ENCODE measurements at places on chromosomes 16 and 17.
A peak's percentile ranks its signal among the peaks of the same experiment; 100 is the strongest.

DNA sequence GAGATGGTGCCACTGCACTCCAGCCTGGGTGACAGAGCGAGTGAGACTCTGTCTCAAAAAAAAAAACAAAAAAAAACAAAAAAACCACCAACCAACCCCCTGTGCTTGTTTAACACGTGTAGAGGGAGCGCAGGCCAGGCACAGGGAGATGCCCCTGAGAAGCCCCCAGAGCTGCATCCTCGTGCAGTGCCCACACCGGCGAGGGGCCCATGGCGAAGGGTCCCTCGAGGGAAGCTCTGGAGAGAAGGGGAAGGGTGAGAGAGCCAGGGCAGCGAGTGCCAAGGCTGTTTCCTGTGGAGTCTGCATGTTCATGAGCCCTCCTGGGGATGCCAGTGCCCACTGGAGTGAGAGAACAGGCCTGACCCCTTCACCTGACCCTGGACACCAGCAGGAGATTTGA is 47.8 kb upstream of the GSE1 start:
- DNase-seq: no peak

DNA sequence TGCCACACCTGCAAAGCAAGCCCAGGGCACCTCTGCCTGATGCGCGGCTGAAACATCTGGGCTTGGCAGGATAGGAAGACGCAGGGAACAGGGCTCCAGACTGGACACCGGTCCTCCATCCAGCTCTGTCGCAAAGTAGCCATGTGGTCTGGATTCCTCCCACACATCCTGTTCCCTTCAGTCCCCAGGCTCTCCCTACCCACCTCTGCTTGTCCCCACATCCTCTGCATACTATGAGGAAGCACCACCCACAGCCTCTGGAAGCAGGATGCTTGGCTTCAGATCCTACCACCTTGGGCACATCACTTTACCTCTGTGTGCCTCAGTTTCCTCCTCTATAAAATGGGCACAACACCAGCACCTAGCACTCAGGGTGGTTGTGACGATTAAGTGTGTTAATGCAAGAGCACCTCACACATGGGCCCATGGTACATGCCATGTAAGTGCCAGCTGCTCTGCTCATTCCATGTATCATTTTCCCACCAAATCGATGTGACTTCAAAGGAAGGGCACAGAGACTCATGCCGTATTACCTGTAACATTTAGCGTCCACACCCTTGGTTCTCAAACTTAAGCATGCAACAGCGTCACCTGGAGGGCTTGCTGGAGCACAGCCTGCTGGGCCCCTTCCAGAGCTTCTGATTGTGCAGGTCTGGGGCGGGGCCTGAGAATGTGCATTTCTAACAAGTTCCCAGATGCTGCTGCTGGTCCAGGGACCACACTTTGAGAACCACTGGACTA is 138.6 kb upstream of the SDK2 start:
- no peak for DNase-seq

GRCh38 chr16:89917773-89918452 is 749 bp upstream of the MC1R start:
- DNase-seq: peak; percentile 70

DNA sequence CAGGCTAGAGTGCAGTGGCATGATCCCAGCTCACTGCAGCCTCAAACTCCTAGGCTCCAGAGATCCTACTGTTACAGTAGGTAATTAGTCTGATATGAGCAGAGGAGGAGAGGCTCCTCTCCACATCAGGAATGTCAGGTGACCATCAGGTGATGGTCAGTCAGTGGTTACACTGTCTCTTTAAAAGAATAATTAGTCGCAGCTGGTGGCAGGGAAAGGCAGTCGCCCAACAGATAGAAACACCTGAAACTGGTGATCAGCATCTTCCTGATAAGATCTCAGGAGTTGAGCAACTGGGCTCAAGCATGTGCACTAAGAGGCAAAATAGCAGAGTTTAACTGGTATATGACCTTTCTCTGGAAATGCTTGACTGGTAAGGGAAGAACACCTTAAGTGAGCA is 21.5 kb upstream of the ABCA5 start:
- DNase-seq: no peak

DNA sequence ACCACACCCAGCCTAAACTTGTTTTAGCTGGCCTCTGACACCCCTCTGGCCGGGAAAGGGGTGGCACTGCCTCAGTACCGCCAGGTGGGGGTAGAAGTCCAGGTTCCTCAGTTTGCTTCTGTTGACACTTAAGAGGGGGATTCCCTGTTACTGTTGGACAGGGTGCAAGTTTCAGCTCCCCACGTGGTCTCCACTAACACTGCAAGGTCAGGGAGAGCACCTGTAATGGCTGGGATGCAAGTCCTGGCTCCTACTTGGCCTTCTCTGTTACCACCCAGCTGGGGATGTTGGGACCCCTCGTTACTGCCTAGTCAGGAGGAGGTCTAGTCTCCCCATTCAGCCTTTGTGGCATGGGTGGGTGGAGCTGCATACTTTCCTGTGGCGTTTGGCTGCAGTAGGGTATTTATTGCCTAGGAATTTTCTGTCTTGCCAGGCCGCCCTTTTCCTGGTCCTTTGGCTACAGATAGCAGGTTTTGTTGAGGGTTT is 10.6 kb upstream of the MFAP4 start:
- no peak for DNase-seq

GRCh38 chr17:53101706-53102105 is 721.0 kb upstream of the KIF2B start:
- DNase-seq: no peak

- no peak for DNase-seq
Observed at GRCh38 chr17:6868582-6868981, 37.1 kb upstream of the TEKT1 start.

GRCh38 chr16:3637371-3637923 is 17.0 kb upstream of the DNASE1 start:
- no peak for DNase-seq

- no peak for DNase-seq
Observed at GRCh38 chr17:4931963-4932362, at the start of gene GP1BA. TSS of gene GP1BA (plus strand) at chr17:4932277. CDS start at chr17:4932605, 328 bp downstream.

- DNase-seq: no peak
Observed at GRCh38 chr16:2709588-2709984, 10.4 kb downstream of the PRSS27 start.

DNA sequence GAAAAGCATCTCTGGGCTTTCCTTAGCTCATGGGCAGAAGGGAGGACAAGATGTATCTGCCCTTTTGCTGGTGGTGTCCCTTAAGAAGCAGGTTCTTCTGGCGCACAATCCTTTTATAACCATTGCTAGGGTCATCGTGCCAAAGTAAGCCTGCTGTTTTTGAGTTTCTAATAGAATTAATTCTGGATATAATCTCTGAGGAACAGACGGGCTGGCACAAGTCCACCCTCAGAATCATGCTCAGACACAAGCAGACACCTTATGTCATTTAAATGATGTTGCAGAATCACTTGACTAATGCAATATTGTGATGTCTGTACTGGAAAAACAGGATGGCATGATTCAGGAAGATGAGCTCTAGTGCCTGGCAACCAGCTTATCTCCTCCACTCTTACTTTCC is 18.8 kb upstream of the MMD start:
- DNase-seq: no peak

GRCh38 chr17:81650951-81651350 is 5.4 kb downstream of the PDE6G start:
- DNase-seq: no peak

GRCh38 chr17:45282683-45283644 is 21.1 kb upstream of the SPATA32 start:
- DNase-seq: no peak

- no peak for DNase-seq
Observed at GRCh38 chr16:21645261-21645721, 7.1 kb downstream of the IGSF6 start.

DNA sequence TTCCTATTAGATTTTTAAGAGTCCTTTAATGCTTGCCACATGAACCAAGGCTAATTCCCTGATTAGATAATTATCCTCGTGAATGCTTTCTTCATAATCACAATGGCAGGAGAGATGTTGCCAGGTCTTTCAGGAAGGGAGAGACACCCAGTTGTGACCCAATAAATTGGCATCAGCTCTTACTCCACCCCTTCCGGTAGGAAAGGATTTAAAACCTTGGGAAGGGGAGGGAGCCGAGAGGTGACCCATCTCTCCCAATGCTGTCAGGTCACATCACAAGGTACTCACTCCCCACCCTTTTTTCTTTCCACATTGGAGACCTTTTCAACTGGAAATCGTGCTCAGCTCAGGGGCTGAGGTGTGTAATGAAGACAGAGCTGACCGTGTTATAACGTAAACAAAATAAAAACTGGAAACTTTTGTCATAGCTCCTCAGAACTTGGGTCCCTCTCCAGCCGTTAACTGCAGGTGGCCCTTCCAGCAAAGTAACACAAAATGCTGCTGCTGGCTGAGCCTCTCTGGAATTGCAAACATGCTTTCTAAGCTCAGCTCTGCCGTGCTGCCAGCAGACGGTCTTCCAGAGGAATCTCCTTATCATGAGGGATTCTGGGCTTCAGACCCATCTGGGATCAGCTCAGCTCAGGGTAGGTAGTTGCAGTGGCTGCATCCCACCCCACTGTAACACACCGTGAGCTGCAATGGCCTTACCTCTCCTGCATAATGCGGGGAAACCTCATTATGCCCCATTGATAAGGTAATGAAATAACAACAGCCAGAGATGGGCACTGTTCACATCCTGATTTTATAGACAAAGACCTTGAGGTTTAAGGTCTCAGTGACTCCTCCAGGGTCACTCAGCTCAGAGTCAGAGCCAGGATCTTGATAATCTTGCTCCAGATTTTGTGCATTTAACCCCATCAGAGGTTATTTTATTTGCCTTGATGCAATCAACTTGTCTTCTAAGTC is 15.6 kb downstream of the TMEM100 start:
- no peak for DNase-seq

- no peak for DNase-seq
Observed at GRCh38 chr17:53100126-53100525, 722.6 kb upstream of the KIF2B start.

DNA sequence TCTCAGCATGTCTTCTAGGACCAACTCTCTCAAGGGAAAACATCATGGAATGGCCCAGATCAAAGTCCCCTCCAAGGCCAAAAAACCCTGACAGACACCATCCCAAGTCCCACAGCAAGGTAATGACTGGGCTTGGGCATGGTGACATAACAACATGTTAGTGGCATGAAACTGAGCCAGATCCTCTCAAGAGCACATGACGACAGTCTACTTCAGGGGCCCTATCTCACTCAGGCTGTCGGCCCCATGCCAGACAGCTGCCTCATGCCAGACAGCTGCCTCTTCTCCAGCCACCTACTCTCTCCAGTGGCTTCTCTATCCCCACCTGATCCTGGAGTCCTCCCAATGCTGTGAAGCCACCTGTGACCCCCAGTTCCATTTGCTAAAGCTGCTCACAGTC is 18.4 kb downstream of the HSD11B2 start:
- DNase-seq: no peak

GRCh38 chr16:935684-936083 is 35.1 kb downstream of the LMF1 start:
- no peak for DNase-seq

DNA sequence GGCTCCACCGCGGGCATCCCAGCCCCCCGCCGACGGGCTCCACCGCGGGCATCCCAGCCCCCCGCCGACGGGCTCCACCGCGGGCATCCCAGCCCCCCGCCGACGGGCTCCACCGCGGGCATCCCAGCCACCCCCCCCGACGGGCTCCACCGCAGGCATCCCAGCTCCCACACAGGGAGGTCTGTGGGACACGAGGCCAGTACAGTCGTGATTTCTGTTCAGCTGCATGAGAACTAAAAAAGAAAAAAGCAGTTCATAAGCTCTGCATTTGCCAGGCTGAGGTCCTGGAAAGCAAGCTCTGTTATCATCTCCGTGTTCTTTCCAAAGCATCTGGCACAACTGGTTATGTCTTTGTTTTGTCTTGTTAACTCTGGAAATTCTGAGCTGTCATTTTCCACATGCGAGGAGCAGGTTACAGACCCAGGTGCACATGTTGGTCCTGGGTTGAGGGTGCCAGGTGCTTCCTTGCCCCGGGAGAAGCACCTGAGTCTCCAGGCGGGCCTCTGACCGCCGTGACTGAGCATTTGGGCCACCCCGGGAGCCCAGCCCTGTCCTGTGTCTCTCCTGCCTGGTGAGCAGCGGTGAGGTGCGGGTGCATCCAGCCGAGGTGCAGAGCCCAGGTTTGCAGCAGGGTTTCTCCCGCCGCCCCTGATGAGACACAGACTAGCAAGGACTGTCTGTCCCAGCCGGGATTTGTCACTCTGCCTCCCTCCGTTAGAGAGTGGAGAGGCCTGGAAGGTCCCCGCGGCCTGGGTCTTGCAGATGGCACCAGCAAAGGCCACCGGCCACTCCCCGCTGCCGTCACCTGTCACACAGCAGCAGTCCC is 9.9 kb upstream of the WFIKKN1 start:
- DNase-seq: no peak

- no peak for DNase-seq
Observed at GRCh38 chr17:50565402-50566350, 5.2 kb downstream of the CACNA1G start.

DNA sequence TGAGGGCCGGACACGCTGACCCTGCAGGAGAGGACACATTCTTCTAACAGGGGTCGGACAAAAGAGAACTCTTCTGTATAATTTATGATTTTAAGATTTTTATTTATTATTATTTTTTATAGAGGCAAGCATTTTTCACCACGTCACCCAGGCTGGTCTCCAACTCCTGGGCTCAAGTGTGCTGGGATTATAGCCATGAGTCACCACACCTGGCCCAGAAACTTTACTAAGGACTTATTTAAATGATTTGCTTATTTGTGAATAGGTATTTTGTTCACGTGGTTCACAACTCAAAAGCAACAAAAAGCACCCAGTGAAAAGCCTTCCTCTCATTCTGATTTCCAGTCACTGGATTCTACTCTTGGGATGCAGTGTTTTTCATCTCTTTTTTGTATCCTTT is 2.3 kb upstream of the SERPINF1 start:
- no peak for DNase-seq

DNA sequence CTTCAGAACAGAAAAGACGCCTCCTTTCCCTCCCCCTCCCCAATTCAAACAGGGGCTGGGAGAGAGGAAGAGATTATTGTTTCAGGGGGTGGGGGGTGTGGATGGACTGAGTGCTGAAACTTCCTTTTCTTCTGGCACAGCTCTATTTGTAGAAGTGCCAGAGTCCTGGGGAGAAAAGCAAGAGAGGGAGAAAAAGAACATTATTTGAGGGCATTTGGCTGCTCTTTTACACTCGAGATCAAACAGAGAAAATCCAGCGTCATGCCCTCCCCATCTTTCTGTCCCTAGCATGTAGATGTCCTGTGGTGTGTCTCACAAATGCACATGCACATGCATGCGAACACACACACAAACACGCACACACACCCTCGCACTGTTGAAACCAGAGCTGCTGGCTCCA is 13.0 kb downstream of the ARL4D start:
- no peak for DNase-seq
